Aorta (tissue), 5 donors: ENCODE measurements at places on chromosomes 2 and 18. TPM values are rescaled to one million over a fixed set of nuclear protein-coding genes. Genes with fewer than 3 reads are reported as not detected.

GRCh38 chr18:45203677-45204076 is 411.6 kb upstream of the SLC14A2 start:
- DNase-seq: no peak

DNA sequence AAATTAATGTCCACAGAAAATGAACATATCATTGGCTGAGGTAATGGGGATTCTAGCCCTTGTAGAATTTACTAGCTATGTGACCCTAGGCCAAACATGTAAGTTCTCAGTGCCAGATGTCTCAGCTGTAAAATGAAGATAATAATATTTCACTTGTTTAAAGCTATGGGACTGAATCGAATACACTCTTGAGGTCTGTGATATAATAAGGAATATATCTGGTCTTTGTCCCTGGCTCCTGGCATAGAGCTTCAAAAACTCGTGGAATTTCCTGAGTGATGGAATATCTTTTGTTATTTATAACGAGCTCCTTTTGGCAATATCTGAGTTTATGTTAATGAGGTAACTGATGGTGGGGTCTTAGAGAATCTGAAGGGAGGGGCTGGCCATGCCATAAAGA is 201.4 kb upstream of the CYP26B1 start:
- DNase-seq: no peak

GBX2 gene
- total RNA-seq: not detected

- DNase-seq: no peak
Measured at GRCh38 chr2:70519453-70519852, 34.2 kb downstream of the TGFA start.

SCN3A gene
- 19.3 TPM for total RNA-seq

RTP5 gene
- not detected for total RNA-seq

GRCh38 chr2:219954331-219954730 is 326.9 kb downstream of the SLC4A3 start:
- DNase-seq: no peak

DNA sequence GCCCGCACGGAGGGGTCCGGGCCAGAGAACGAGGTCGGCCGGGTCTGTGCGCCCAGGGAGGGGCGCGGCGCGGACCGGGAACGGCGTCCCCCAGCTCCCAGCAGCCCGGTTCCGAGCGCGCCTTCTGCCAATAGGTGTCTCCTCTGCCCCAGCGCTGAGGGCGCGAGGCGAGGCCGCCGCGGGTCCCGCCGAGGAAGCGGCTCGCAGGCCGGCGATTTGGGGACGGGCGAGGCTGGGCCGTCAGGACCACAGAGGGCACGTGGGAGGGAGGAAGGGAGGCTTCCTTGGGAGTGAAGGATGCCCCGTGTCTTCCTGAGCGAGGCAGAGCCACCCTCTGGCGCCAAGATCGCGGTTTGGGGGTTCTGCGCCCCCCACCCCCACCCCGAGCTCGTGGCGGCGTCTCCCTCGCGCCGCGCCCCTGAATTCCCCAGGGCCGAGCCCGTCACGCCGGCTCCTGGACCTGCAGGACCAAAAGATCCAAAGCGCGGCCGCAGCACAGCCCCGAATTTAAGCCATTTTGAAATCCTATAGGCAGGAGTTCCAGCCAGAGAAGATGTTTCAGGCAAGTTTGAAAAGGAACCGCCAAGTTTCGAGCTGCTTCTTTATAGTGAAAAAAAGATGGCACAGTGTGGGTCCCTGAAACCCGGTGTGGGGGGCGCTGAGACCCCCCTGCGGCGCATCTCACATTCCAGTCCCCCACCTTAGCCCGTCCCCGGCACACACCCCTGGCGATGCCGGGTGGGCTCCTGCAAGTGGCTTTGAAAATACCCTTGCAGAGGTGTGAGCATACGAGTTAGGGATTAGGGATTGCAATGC is 909 bp downstream of the NFATC1 start:
- DNase-seq: peak; percentile 76

- DNase-seq: no peak
Measured at GRCh38 chr2:18976168-18976961, 382.1 kb downstream of the OSR1 start.

DNA sequence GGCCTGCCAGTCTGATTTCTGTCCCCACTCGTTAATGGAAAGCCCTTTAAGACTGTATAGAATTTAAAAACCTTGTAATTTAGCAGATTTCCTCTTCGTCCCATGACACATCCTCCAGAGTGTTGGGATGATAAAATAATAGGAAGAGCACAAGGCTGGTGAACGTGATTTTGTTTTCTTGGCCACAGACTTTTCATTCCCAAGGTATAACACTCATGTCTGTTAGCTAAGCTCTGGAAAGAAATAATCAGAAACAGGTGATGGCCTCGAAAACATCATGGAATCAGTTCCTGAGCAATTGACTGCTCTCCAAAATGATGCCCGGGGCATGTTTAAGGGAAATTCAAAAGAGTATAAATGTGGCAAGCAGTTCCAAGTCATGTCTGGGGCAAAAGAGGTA is 337.8 kb upstream of the TCF4 start:
- no peak for DNase-seq

- DNase-seq: no peak
Measured at GRCh38 chr2:118095610-118096009, 7.3 kb downstream of the INSIG2 start.

DNA sequence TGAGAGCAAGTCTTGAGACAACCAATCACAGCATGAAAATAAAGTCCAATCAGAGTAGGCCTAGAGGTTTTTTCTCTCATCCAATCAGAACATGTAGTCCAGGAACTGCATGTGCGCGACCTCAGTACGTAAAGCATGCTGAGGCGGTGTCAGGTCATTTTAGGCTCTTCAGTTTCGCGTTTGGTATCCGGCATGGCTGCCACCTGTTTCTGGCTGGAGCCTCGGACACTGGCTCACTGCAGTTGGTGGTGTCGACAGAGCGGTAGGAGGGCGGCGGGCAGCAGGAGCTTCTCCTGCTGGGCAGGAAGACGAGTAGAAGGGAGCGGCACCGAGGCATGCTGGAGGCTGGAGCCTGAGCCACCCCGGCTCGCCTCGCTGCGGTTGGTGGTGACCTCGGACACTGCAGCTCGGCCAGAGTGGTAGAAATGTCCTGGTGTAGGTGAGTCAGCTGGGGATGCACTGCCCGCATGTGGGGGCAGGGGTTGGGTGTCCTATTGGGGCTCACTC is 15.8 kb downstream of the CCDC74A start:
- DNase-seq: no peak

DNA sequence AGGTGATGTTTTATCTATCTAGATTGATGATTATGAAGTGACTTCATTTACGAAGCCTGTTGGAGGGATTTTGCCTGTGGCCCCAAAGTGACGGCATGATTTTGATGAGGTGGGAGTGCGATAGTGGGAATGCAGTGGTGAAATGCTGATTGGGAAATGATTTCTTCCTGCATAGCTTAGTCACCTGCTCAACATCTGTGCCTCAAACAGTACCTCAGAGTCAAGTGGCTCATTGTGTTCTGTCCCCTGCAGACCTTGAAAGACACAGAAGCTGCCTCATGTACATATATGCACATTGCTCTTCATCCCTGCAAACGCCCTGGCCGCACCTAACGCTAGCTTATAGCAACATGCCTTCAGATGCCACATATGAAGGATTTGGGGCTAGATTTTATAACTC is 201.2 kb downstream of the TPGS2 start:
- DNase-seq: no peak

DNA sequence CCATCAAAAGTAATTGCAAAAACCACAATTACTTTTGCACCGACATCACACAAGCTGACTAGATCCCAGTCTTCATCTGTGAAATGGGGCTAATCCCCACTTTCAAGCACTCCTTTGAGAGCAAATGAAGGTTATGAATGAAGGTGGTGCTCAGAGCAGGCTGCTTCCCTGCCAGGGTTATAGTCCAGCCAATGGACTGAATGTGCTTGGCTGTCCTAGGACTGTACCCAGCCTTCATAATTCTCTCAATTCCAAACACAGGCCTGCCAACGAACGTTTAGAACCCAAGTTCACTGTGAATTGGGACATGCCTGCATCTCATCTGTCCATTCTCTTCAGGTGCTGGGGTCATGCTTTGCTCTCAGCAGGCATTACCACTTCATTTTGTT is 27.8 kb upstream of the ICOS start:
- DNase-seq: no peak

DNA sequence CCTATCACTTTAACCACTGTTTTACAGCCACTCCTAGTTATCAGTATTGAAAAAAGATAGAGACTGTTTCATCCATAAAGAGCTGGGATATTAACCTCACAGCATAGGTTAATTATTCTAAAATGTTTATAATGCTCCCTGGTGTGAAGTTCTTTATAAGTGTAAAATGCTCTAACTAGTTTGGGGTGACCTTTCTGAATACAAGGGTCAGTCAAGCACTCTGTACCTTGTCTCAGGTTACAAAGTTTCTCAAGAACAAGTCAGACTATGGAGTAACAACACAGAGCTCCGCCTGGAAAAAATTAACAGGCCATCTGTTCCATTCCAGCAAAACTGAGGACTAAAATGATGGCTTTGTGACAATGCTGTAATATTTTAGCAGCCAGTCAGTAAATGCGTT is 107.4 kb downstream of the NOL4 start:
- no peak for DNase-seq

DNA sequence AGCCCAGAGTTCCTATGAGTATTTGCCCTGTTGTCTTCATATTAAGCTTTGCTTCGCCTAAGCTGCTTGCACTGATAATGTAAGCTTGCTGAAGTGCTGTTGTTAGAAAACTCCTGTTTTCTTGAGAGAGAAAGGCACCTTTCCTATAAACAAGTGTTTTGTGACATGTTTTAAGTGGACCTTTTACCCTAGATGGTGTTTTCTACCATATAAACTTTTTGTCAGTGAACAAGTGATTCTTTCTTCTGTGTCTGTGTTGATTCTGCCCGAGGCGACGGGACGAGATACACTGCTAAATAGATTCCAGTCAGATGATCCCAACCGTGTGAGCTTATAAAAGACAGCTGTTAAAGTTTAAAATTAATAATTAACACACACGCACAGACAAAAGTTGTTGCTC is 24.1 kb downstream of the CABLES1 start:
- DNase-seq: no peak

GRCh38 chr2:42567806-42568400 is 529 bp upstream of the MTA3 start:
- peak; percentile 52 for DNase-seq

DNA sequence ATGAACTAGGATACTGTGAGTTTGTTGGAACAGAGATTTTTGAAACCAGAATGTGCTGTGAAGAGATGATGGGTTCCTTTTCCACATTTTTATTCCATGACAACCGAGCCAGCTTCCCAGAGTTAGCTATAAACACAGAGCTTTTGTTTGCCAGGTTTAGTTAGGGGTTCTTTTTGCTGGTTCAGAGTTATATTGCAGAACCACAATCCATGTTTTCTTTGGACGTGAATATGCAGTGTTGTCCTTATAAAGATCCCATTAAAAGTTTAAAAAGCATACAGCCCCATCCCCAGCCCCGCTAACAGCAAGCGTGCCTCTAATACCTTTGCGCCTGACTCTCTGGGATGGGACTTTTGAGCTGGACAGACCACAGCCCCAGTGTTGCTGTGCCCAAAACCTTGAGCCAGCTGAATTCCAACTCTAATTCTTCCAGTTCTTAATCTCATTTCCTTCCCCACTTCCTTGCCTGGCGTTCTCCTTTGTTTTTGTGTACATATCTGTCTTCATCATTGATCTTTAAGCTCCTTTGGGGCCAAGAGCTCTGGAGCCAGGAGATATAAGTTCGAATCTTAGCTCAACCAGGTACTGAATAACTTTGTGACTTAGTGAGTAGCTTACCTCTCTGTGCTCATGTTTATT is 72.3 kb downstream of the SPATS2L start:
- no peak for DNase-seq

ACMSD gene
- not detected for total RNA-seq

GRCh38 chr18:192801-193200 is 34.4 kb downstream of the USP14 start:
- DNase-seq: no peak

CDH20 gene
- total RNA-seq: not detected

GRCh38 chr2:151757861-151758260 is 23.6 kb upstream of the NEB start:
- DNase-seq: no peak

DNA sequence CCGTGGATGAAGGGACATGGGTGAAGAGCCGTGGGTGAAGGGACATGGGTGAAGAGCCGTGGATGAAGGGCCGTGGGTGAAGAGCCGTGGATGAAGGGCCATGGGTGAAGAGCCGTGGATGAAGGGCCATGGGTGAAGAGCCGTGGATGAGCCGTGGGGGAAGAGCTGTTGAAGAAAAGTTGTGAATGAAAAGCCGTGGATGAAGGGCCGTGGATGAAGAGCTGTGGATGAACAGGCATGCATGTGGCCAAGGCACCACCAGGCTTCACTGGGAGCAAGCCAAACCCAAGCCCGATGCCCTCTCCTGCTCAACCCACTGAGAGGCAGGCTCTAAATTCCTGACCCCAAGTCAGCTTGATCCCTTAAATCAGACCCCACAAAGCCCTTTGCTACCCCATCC is 10.6 kb downstream of the OR6B3 start:
- DNase-seq: no peak

- DNase-seq: no peak
Measured at GRCh38 chr2:174493549-174494331, 6.9 kb upstream of the GPR155 start.

DNA sequence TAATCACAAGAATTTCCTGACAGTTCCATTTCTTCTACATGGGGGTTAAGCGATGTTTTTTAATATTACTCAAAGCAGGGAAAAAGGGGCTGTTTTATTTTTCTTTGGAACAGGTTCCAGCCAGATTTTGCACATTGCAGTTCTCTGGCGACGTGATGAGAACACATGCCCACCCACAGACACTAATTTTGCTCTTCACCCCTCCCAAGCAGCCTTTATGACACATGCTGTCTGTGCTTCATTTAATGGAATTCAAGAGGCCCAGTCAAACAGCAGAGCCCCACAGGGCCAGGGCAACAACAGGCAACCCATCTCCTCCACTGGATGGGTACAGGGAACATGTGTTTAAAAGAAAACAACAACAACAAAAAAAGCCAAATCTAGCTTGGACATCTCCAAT is 70.8 kb downstream of the SPRED2 start:
- no peak for DNase-seq

ABCG8 gene
- total RNA-seq: not detected

TMEM178A gene
- total RNA-seq: 2.0 TPM

GRCh38 chr18:2794159-2794558 is 52.6 kb upstream of the EMILIN2 start:
- no peak for DNase-seq

FOXD4L1 gene
- 0.16 TPM for total RNA-seq

DNA sequence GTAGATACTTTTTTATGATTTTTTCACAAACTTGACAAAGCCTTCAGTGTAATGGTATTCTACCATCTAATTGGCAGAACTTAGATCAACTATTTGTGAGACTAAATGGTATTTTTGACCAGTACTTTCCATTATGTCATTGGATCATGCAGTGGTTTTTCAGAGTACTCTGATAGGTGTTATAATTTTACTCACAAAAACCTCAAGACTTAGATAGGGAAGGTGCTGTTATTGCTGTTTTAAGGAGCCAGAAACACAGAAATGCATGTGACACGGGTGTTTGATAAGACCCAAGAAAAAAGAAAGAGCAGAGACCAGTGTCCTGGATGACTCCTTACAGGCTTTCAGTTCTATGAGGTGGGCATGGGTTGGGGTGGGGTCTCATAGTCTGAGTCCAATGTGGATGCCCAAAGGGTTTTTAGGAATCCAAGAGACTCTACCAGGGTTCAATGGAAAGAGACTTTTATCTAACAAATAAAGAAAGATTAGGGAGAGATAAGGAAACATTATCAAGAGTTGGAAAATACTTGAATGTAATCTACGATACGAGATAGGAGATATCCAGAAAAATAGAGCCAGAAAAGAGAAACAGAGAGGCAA is 31.3 kb downstream of the SP140 start:
- DNase-seq: no peak

GRCh38 chr2:68709421-68709911 is 25.1 kb upstream of the ARHGAP25 start:
- no peak for DNase-seq

SS18 gene
- 70.8 TPM for total RNA-seq

ENOSF1 gene
- total RNA-seq: 45.3 TPM
